ENCODE measurements at places on chromosomes 5 and 9. TPM values are rescaled to one million over a fixed set of nuclear protein-coding genes. Genes with fewer than 3 reads are reported as not detected.

IL5 gene
- total RNA-seq = not detected

ZNF483 gene
- 1.2 TPM for total RNA-seq

PTPN3 gene
- 0.05 TPM for total RNA-seq

PCDH12 gene
- total RNA-seq = not detected

DEPDC1B gene
- total RNA-seq = 0.99 TPM

NUDT12 gene
- 26.7 TPM for total RNA-seq

FOXD4 gene
- 0.19 TPM for total RNA-seq

NAIP gene
- 0.73 TPM for total RNA-seq

SPINK4 gene
- not detected for total RNA-seq

BRD8 gene
- 38.1 TPM for total RNA-seq

AQP7 gene
- 0.10 TPM for total RNA-seq

AUH gene
- 11.2 TPM for total RNA-seq

FAM153A gene
- total RNA-seq = 0.19 TPM

Data from myocyte (in vitro differentiated cells).